Renal pelvis (tissue), 12 donors: ENCODE measurements at places on chromosomes 5 and 9.

GRCh38 chr5:62093976-62094375 is 212.0 kb upstream of the KIF2A start:
- DNase-seq: peak; percentile 89

GRCh38 chr5:73150876-73151275 is 22.1 kb upstream of the TMEM174 start:
- DNase-seq: no peak

- no peak for DNase-seq
Observed at GRCh38 chr5:165996201-165996875, 2295.1 kb upstream of the WWC1 start.

DNA sequence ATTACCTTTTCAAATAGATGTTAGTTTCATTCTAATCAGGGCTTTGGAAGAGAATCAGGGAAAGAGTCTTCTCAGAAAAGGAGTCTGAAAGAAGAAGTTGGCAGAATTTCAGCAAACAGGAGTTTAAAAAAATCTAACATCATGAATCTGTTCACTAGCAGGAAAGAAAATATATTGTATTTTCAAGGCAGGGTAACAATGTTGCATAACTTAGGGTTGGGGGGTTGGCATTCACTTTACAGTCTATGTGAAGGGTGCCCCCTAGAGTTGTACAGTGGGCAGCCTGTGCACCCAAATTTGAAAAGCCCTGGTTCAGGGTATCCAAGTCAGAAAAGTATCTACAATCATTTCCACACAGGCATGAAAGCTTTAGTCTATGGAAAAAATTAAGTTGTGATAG is 348.4 kb upstream of the SLC30A5 start:
- no peak for DNase-seq

DNA sequence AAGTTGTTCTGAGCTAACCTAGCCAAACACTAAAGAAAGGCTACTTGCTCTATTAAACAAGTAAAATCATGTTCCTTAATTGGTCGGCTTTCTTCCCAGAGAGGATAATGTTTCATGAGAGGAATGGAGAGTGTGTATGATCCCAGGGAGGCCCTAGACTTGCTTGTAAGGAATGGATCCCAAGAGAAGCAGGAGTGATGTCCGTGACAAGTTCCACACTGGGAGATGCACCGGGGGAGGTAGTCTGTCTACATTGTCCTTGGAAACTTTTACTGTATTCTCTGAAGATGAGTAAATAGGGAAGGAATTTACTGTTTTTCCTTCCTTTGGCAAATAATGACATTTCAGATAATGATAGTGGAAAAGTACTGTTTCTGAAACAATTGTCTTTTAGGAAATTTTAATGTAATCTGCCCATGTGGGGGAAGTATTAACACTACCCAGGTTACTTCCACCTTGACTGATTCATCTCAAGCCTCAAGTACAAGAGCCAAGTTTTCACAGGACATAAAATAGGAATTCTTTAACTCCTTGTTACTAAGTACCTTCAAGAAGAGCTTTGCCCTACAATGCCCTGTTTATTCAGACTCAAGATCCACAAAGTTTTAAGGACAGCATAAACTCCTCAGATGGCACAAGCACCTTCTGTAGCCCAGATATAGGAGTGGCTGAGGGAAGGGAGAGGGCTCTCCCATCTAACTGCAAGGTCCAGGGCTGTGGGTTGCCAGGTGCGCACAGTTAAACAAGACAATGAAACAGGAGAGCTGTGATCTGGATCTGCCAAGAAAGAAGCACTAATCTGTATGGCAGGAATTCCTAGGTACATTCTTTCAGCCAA is 152.1 kb downstream of the GNA14 start:
- peak; percentile 54 for DNase-seq

DNA sequence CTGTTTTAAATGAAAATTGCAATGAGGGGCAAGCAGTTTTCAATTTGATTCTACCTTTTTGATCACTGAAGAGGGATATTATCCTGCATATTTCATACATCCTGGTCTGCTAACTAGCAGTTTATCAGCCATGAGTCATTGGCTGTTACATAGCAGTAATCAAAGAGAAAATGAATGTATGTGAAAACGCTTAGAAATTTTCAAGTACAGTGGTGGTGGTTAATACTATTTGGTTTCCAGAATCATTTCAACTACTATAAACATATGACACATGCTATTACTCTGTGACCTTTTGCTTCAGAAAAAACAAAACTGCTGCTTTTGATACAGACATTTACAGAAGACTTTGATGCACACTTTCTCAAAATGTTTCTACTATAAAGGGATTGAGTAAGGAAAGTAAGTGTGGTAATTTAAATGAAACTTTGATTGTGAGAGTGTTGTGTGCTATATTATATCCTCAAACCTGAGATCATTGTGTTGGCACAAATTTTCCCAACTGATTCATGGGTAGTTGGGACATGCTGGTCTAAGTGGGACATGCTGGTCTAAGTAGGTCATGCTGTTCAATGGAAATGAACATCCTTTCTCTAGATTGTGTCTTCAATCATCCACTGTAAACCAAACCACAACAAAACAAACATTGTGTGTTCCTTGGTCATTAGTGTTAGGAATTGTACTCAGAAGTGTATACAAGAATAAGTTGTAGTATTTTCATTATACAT is 5.1 kb downstream of the RNF14 start:
- DNase-seq: no peak

GRCh38 chr9:5892456-5893133 is 1.9 kb downstream of the MLANA start:
- DNase-seq: peak; percentile 76

DNA sequence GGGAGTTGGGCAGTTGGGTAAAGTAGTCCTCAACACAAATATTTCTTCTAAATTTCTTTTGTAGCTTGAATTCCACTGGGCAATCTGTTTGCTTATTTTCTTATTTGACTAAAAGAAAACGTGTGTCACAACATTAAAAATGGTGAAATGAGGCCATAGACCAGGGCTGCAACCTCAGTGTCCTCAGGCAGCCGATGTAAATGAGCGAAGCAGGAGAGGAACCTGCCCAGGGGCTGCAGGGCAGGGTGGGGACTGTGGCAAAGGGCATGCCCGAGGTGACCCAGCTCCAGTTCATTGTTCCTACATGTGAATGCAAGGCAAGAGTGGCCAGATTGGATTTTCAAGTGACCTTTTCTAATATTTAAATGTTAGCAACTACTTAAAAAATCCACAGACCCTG is 74.7 kb downstream of the TENT4A start:
- no peak for DNase-seq
